ENCODE measurements at places on chromosomes 1 and 21.

GRCh38 chr1:160326418-160326817 lies 16.6 kb downstream of the COPA start:
- DNase-seq, result no peak

- DNase-seq, result no peak
These were observed 469.5 kb downstream of the MATN1 start for GRCh38 chr1:30253807-30254440.

DNA sequence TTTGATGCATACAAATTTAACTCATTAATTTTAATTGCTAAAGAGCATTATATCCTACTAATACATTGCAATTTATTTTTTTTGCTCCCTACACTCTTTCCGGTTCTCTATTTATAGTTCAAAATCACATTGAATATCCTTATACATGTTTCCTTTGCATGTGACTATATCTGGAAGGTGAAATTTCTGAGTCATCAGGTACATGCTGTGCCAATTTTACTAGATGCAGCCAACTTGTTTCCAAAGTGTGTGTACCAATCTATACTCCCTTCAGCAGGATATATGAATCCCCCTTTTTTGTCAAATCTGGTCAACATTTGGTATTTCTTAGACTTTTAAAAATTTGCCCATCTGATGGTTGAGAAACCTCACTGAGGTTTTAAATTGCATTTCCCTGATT lies 602.9 kb upstream of the CAMK1G start:
- no peak for DNase-seq

- no peak for DNase-seq
These were observed 882 bp upstream of the FCAMR start for GRCh38 chr1:206971029-206971655.

- no peak for DNase-seq
These were observed 124.7 kb downstream of the RYR2 start for GRCh38 chr1:237166593-237167101.

DNA sequence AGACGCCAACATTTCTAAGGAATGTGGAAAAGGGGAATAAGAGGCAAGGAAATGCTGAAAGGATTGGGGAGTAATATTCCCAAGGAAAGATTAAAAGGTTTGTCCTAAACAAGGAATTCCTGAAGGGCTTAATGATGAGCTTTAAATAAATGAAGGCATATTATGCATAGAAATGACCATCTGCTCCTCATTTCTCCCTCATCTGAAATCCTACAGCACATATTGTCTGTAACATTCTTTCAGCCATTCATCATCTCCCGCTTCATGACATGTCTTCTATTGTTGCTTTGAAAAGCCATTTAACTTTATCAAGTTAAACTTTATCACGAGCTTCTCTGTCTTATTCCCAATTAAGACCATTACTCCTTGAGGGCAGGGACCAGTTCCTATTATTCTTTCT lies 608.7 kb upstream of the PLXNA2 start:
- DNase-seq, result no peak

GRCh38 chr1:38141483-38141882 lies 94.9 kb upstream of the POU3F1 start:
- no peak for DNase-seq

DNA sequence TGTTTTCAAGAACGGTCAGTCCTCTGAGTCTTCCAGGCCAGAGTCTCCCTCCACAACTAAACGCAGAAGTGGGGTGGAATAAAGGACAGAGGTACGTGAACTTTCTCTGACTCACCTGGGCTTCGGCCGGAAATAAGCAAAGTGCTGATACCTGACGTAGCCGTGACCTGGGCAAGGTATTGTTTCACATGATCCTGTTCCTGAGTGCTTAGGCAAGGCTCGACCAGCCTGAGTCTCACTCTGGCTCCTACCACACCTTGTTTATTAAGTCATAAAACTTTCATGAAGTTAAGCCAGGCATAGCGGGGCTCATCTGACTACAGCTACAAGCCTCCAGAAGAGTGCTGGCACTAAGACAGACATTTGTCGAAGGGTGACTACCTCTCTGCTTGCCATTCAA lies 327.5 kb downstream of the SETD4 start:
- no peak for DNase-seq

DNA sequence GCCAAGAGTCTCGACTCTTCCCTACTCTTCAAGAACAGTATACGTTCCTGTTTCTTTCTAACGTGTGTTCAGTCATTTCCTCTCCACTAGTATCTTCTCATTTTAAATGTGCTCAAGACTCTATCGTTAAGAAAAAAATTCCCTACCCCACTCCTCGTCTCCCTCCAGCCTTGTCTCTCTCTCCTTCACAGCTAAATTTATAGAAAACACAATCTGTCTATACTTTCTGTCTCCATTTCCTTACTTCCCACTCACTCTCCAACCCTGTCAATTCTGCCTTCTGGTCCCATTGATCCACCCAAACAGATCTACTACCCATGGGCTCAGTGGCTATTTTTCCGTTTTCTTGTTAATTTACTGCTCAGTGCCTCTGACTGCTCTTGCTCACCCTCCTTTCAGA lies 75.3 kb downstream of the CSMD2 start:
- DNase-seq, result no peak

GRCh38 chr1:204588826-204589225 lies 72.6 kb downstream of the MDM4 start:
- no peak for DNase-seq

DNA sequence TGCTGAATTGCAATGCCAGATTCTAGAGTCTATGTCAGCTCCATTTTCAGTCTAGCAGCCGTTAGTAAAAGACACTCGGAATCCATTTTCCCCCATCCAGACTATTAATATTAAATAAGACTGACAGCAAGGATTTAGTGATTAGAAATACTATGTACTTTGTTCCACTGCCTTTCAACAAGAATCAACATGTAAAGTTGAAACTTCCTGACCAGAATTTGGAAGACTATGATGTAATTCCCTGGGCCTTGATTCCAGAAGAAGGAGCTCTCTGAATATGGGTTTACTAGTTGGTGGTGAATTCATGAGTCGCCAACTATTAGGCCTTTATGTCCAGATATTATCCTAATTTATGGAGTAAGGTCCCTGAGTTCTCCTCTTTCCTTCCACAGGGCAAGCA lies 24.8 kb downstream of the KDM1A start:
- no peak for DNase-seq

- DNase-seq, result no peak
These were observed 246.1 kb downstream of the SLC45A1 start for GRCh38 chr1:8563944-8564537.
